Activated CD4-positive, alpha-beta T cell treated with anti-CD3 and anti-CD28 coated beads for 48 hours (primary cell): ENCODE measurements at places on chromosomes 6 and 20.

- DNase-seq, result no peak
Observed at GRCh38 chr6:18055714-18056382, 66.6 kb downstream of the NHLRC1 start.

- DNase-seq, result no peak
Observed at GRCh38 chr6:132199343-132199742, 201.9 kb downstream of the MOXD1 start.

- DNase-seq, result peak; percentile 54
Observed at GRCh38 chr20:23419995-23420901, 1.0 kb downstream of the NAPB start.

- DNase-seq, result no peak
Observed at GRCh38 chr20:25378884-25379733, 11.5 kb downstream of the ABHD12 start.

DNA sequence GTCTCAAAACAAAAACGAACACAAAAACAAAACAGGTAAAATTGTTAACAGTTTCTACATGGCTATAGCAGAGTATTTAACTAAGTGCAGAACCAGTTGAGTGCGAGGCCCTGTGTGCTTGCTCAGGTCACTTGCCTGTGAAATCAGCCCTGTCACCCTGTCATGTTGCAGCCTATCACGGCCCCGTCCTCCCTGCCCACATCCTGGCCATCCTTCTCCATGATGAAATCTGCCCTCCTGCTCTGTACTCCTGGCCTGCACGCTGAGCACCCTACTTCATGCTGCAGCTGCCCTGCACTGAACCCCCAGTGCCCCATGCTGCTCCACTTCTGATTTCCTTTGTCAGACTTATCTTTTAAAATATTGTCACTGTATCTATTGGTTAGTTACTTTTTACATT lies 62.4 kb downstream of the DTD1 start:
- DNase-seq, result no peak

DNA sequence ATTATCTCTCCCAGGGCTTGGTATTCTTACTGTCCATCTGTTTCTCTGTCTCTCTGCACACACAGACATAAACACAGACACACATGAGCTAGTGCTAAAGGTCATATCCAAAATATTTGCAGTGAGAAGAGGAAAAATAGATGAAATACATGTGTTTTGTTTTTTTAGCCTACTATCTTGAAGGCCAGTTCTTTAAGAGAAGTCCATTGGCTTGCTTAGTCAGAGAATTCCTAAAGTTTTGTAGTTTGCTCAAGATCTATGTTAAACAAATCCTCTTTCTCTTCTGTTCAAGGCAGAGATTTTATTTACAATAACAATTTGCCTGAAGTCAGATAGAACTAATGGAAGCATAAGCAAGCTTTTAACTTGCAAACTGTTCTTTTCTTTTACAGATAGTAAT lies 120.0 kb upstream of the AKIRIN2 start:
- DNase-seq, result no peak

DNA sequence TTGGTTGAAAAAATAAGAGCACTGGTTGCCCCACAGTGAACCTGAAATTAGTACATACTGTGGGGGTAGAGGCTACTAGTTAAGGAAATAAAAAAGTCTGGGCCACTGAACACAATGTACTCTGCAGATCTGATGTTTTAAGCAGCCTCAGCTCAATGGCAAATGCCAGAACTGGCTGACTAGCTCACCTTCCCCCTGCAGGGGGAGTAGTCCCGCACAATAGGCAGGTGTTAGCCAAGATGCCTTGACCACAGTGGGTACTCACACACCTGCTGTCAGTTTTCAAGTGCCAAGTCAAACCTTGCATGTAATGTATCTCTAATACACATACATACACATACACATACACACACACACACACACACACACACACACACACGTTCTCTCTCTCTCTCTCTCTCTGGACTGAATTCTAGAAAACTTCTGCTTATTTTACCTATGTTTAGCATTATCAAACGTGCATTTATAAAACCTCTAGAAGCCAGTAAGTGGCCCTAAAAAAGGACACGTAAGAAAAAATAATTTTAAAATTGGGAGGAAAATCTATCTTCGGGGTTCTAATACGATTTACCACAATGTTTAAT lies 36.1 kb downstream of the GMDS start:
- peak; percentile 54 for DNase-seq

DNA sequence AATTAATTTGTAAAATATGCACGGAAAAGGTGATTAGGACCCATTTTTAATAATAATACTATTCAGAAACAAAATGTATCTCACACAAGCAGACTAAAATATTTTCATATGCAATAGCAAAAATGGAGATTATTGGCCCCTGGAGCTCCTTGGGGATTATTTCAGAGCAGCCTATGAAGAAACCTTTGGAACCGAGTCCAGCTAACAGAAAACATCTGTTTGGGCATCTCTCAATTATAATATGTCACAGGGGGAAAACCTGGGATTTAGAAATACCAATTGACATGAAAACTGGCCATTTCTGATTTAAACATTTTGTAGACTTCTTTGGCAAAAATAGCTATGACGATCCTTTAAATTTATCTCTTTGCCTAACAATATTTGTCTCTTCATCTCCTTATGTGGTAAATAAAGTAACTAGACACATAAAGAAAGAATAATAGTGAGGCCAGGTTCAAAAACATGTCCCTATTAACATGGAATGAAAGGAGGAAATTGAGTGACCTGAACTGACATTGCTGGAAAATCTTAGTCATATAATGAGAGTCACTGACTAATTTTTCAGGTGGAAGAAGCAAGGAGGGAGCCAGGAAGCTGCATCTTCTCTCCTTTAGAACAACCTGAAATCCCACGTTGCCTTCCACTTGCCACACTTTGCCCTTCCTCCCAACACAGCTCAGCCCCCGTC lies 199.0 kb downstream of the SOD2 start:
- DNase-seq, result no peak

DNA sequence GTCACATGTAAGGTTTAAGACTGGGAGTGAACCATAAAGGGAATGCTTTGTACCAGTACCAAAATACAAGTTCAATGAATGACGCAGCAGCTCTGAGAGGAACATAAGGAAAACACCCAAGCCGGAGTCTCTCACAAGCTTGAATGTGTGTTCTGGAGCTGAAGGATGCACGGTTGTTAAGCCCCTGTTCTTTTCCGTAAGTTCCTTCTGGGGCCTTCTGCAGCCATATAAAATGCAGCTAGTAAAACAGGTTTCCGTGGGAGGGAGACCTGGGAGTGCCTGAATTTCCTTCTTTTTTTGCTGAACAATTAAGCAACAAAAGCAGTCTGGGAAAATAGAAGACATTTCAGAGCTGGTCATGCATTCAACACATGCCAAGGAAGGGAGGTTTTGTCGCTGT lies 73.2 kb upstream of the JAG1 start:
- no peak for DNase-seq

DNA sequence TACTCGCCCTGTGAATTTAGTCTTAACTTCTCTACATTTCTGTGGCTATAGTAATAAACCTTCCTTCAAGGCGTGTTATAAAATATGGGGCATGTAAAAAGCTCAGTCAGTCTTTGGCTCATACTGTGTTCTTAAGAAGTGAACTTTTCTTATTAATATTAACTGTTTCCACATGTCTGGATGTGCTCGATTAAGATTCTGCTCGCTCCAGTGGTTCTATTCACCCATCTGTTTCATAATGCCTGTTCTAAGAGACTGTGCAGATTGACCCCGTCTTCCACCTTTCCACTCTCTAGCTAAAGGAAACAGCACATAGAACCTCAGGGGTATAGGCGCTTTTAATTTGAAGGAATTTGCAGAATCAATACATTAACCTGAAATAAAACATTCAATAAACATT lies 99.9 kb downstream of the L3MBTL3 start:
- no peak for DNase-seq

DNA sequence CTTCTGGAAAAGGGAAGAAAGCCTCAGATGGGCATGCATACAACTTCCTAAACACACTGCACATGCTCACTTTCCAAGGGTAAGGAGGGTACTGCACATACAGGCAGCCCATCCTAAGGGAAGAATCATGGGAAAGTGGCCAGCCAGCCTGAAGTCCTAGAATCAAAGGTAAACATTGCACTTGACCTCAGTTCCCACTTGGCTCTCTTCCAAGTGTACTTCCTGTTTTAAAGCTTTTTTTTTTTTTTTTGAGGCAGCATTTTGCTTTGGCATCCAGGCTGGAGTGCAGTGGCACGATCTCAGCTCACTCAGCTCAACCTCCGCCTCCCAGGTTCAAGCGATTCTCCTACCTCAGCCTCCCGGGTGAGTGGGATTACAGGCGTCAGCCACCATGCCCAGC lies 225.3 kb upstream of the EPHA7 start:
- DNase-seq, result no peak

- DNase-seq, result no peak
Observed at GRCh38 chr20:6245436-6245835, 122.6 kb upstream of the FERMT1 start.

DNA sequence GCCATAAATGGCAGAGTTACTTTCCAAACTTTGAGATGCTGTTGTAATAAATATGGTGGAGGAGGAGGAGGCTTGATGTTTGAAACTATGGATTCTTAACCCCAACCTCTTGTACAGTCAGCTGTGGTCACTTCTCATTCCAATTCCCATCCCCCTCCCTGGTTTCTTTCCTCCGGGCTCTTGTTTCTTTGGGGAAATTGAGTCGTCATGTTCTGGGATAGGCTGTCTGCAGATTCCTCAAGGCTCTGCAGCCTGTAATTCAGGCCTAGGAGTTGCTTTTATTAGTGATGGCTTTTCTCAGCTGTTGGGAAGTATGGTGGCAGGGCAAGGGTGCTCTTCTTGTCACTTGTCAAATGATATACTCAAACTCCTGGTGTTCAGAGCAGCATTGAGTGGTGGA lies 2.6 kb downstream of the PTK7 start:
- no peak for DNase-seq

DNA sequence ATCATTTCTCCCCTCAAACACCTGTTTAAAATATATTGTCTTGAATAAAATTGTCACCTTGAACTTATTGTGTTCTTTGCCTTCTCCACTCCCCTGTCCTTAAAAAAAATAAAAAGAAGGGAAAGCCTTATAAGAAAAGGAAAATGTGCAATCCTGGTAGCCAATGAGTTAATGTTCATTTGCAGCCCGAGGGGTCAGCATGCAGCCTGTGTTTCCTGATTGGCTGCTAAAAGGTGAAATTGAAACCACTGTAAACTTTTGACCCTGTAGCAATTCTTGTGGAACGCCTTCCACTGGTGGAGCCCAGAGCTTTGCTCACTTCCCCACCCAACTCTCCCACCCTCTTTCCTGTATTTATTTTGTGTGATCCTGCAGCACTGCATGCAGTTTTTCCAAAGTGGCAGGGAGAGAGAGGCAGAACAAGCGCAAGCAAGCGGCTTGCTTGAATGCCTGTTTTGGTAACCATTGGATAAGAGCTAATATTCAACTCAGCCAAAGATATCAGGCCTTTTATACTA lies 74.9 kb downstream of the NCOA3 start:
- DNase-seq, result no peak

- DNase-seq, result no peak
Observed at GRCh38 chr6:129978148-129978916, 40.0 kb upstream of the L3MBTL3 start.

DNA sequence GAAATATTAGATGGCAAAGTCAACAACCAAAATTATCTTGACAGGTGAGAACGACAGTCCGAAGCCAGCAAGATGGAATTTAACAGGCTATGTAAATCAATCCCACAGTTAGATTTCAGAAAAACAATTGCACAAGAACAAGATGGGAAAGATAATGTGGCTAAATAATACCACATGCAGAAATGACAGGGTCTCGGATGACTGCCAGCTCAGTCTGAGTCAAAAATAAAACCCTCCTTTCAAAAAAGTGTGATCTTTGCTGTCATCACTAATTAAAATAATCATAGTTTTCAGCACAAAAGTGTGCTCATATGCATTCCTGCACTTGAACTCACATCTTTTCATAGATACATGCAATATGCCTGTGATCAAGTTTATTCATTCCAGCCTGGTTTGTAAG lies 25.9 kb downstream of the FOXQ1 start:
- no peak for DNase-seq

- DNase-seq, result no peak
Observed at GRCh38 chr6:19831358-19831757, 5.8 kb upstream of the ID4 start.

DNA sequence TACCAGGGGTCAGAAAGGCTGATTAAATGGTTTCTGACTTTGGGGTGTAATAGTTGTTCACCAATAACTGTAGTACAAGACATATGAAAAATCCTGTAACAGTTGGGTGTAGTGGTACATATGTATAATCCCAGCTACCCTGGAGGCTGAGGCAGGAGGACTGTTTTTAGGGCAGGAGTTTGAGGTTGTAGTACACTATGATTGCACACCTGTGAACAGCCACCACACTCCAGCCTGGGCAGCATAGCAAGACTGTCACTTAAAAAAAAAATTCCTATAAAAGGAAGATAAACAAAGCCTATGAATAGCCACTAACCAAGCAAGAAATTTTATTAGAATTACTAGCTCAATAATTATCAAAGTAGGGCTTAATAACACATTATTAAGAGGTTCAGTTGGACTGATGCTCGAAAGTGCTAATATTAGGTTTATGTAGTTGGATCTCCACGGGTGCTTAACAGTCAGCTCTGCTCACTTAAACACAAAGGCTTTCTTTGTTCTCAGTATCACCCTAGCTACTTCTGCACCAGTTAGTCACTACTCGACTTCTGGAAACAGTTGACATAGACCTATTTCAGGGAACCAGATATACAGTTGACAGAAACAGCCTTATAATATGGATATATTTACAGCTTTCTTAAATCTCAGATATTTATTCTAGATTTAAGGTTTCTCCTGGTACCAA lies 113.0 kb downstream of the MTFR2 start:
- DNase-seq, result no peak

- DNase-seq, result no peak
Observed at GRCh38 chr20:49666911-49667310, 46.8 kb downstream of the B4GALT5 start.

- DNase-seq, result no peak
Observed at GRCh38 chr6:149752600-149753373, 3.2 kb downstream of the PCMT1 start.

- no peak for DNase-seq
Observed at GRCh38 chr20:48325656-48326433, 502.0 kb downstream of the PREX1 start.

- DNase-seq, result peak; percentile 87
Observed at GRCh38 chr20:50478162-50478990, 31.8 kb upstream of the PTPN1 start.

- no peak for DNase-seq
Observed at GRCh38 chr6:144528743-144529425, 243.7 kb downstream of the UTRN start.

- DNase-seq, result no peak
Observed at GRCh38 chr20:4502756-4503155, 219.0 kb upstream of the PRND start.

DNA sequence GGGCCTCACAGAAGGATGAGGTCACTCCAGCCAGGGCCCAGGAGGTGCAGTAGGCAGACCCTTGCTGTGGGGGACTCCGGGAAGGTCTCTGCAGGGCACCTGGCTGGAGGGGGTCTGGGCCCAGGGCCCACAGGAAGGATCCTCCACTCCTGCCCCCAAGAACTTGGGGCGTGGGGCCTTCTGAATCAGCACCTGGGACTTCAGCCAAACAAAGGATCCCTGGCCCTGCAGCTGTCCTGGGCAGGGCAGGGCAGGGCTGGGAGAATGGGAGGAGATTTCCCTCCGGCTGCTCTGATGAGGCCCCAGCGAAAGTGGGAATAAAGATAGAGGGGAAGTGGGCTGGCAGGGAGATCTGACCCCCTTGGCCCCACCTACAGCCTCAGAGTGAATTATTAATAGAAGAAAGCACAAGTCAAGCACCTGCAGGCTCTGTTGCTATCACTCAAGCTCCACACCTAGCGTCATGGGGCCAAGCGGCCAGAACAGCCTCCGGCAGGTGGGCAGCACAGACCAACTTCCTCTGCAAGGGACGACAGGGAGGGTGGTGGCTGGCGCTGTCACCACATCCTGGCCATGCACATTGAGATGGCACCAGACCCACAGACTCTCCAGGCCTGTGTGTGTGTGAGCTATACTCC lies 61.6 kb upstream of the MRPS10 start:
- no peak for DNase-seq
